ENCODE measurements at places on chromosomes 4 and X. TPM values are rescaled to one million over a fixed set of nuclear protein-coding genes. Genes with fewer than 3 reads are reported as not detected.

GRCh38 chr4:17251101-17251500 is 260.8 kb downstream of the QDPR start:
- no peak overlapping the region for H3K4me3 ChIP-seq
- no peak overlapping the region for H3K27ac ChIP-seq
- H3K4me1 ChIP-seq = no peaks in the 10 kb centered on the region
- peaks cover 11% of the 10 kb centered on the region for H3K27me3 ChIP-seq

GRCh38 chr4:31236639-31237173 is 516.5 kb downstream of the PCDH7 start:
- no peak for DNase-seq
- no peak overlapping the region for H3K27ac ChIP-seq
- H3K4me1 ChIP-seq = no peaks in the 10 kb centered on the region
- no peak overlapping the region for H3K4me3 ChIP-seq
- no peaks in the 10 kb centered on the region for H3K27me3 ChIP-seq

DNA sequence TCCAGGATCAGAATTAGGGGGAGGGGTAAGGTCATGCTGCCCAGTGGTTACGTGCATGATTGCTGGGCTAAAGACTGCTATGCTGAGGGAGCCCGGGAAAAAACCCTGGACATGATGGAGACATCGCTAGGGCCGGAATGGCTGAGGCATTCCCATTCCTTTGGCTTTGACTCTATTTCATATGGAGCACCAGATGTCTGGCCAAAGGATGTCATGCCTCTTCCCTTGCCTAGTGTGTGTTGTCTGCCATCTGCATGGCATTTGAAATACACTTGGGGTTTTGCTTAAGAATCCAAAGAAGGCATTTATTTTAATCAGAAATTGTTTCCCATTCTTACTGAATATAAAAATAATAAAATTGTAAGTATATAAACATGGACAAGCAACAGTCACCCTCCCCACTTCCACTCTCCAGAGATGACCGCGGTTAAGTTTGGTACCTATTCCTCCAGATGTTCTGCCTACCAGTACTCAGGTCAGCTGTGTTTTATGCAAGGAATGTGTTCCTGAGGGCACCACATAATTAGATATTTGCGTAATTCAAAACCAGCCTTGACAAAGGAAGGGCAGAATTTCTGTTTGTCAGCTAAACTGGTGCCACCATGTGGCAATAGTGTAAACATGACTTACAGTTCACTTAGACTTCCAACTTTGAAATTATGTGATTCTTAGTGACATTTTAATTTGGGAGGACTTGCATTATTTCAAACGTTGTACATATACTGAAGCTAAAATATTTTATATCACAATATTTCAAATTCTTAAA is 105.9 kb downstream of the CT47B1 start:
- no peaks in the 10 kb centered on the region for H3K36me3 ChIP-seq
- H3K27me3 ChIP-seq = no peaks in the 10 kb centered on the region
- H3K27ac ChIP-seq = no peak overlapping the region

- no peak overlapping the region for H3K27ac ChIP-seq
- no peaks in the 10 kb centered on the region for H3K4me1 ChIP-seq
- no peak for DNase-seq
- no peak overlapping the region for H3K4me3 ChIP-seq
- peaks cover 2% of the 10 kb centered on the region for H3K27me3 ChIP-seq
- H3K36me3 ChIP-seq = no peaks in the 10 kb centered on the region
These were observed 53.1 kb downstream of the NDST3 start for GRCh38 chr4:118087366-118087765.

GRCh38 chr4:78288327-78288726 is 231.2 kb downstream of the FRAS1 start:
- H3K4me3 ChIP-seq = no peak overlapping the region
- no peaks in the 10 kb centered on the region for H3K36me3 ChIP-seq
- H3K27me3 ChIP-seq = peaks cover 52% of the 10 kb centered on the region
- H3K27ac ChIP-seq = no peak overlapping the region

DNA sequence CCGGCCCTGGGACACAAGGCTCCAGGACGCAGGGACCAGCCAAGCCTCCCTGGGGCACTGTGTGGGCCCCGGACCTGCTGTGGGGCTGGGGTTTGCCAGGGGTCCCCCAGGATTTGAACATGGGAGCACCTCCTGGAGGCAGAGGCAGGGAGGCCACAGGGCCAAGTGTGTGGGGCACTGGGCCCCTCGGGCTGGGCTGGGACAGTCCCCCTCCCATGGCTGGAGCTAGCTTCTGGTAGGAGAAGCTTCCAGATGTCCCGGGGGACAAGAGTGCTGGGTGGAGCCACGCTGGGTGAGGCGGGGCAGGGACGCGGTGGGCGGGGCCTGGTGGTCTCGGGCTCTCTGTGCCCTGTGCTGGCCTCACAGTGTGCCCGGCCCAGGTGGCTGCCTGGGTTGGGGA is 18.6 kb downstream of the FGFRL1 start:
- DNase-seq = no peak
- H3K27me3 ChIP-seq = no peaks in the 10 kb centered on the region
- H3K4me1 ChIP-seq = peaks cover 2% of the 10 kb centered on the region
- no peak overlapping the region for H3K27ac ChIP-seq
- H3K36me3 ChIP-seq = peaks cover 4% of the 10 kb centered on the region
- no peak overlapping the region for H3K4me3 ChIP-seq

GRCh38 chr4:169137558-169137920 is 127.5 kb upstream of the CBR4 start:
- H3K27me3 ChIP-seq = peaks cover 9% of the 10 kb centered on the region
- H3K4me1 ChIP-seq = no peaks in the 10 kb centered on the region
- no peak overlapping the region for H3K4me3 ChIP-seq
- no peaks in the 10 kb centered on the region for H3K36me3 ChIP-seq
- no peak for DNase-seq

- DNase-seq = no peak
- H3K4me3 ChIP-seq = no peak overlapping the region
- no peaks in the 10 kb centered on the region for H3K27me3 ChIP-seq
- H3K27ac ChIP-seq = no peak overlapping the region
These were observed 540.1 kb upstream of the FAM241A start for GRCh38 chr4:111605111-111605510.

GRCh38 chr4:102616636-102617035 is 115.5 kb downstream of the NFKB1 start:
- DNase-seq = no peak
- peaks cover 63% of the 10 kb centered on the region for H3K4me1 ChIP-seq
- H3K4me3 ChIP-seq = peak overlapping the region; percentile 23

GRCh38 chr4:77052352-77052751 is 23.4 kb downstream of the CCNI start:
- H3K27ac ChIP-seq = peak overlapping the region; percentile 36
- H3K4me3 ChIP-seq = no peak overlapping the region
- no peaks in the 10 kb centered on the region for H3K27me3 ChIP-seq
- peaks cover 6% of the 10 kb centered on the region for H3K4me1 ChIP-seq
- peak; percentile 53 for DNase-seq

DNA sequence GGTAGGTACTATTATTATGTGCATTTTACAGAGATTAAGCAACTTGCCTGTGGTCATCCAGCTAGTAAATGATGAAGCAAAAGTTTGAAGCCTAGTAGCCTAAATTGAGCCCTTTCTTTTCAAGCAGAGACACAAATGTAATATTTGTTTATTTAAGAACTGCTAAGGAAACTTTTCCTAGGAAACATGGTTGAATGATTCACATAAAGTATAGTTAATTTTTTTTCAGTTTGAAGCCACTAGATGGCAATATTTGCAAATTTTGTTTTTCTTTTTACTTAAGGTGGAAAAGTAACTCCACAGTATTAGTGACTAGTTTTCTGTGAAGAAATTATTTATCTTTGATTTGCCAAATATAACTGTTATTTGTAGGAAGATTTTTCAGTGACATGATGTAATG is 52.8 kb upstream of the ANKRD17 start:
- no peaks in the 10 kb centered on the region for H3K27me3 ChIP-seq
- H3K4me1 ChIP-seq = no peaks in the 10 kb centered on the region
- no peaks in the 10 kb centered on the region for H3K36me3 ChIP-seq
- H3K4me3 ChIP-seq = no peak overlapping the region

- no peaks in the 10 kb centered on the region for H3K36me3 ChIP-seq
- H3K4me3 ChIP-seq = no peak overlapping the region
- H3K4me1 ChIP-seq = peaks cover 7% of the 10 kb centered on the region
- peaks cover 19% of the 10 kb centered on the region for H3K27me3 ChIP-seq
- no peak overlapping the region for H3K27ac ChIP-seq
- no peak for DNase-seq
These were observed 9.2 kb upstream of the GYG2 start for GRCh38 chrX:2819345-2820135.

GRCh38 chr4:52638717-52639116 is 20.4 kb downstream of the USP46 start:
- no peak overlapping the region for H3K4me3 ChIP-seq
- no peak for DNase-seq
- peaks cover 3% of the 10 kb centered on the region for H3K36me3 ChIP-seq
- H3K27me3 ChIP-seq = no peaks in the 10 kb centered on the region
- peaks cover 8% of the 10 kb centered on the region for H3K4me1 ChIP-seq
- no peak overlapping the region for H3K27ac ChIP-seq

- no peaks in the 10 kb centered on the region for H3K36me3 ChIP-seq
- no peaks in the 10 kb centered on the region for H3K4me1 ChIP-seq
- H3K4me3 ChIP-seq = no peak overlapping the region
- H3K27me3 ChIP-seq = no peaks in the 10 kb centered on the region
- H3K27ac ChIP-seq = no peak overlapping the region
- no peak for DNase-seq
These were observed 305.5 kb downstream of the FAT4 start for GRCh38 chr4:125620066-125620860.

GRCh38 chr4:53962516-53963225 is 101.7 kb downstream of the CHIC2 start:
- no peak overlapping the region for H3K4me3 ChIP-seq
- no peak overlapping the region for H3K27ac ChIP-seq
- H3K36me3 ChIP-seq = no peaks in the 10 kb centered on the region
- H3K27me3 ChIP-seq = no peaks in the 10 kb centered on the region

ENOX2 gene
- 11.4 TPM for total RNA-seq

CT55 gene
- total RNA-seq = not detected

PPEF2 gene
- total RNA-seq = 0.17 TPM

SLITRK2 gene
- not detected for total RNA-seq

SPON2 gene
- total RNA-seq = 18.8 TPM

ATP2B3 gene
- total RNA-seq = not detected

NIPAL1 gene
- total RNA-seq = 1.1 TPM

ZNF630 gene
- total RNA-seq = 3.8 TPM

Measured in activated naive CD8-positive, alpha-beta T cell treated with anti-CD3 and anti-CD28 coated beads, Interleukin-2, amount 10 ng/mL, durations not matched to agents 7 days and 5 days (primary cell).